ENCODE measurements at places on chromosomes 7 and 10.

GRCh38 chr7:90948085-90948484 lies 316.1 kb upstream of the FZD1 start:
- DNase-seq = no peak

- DNase-seq = no peak
These were observed 946 bp upstream of the RASGEF1A start for GRCh38 chr10:43267811-43268210.

DNA sequence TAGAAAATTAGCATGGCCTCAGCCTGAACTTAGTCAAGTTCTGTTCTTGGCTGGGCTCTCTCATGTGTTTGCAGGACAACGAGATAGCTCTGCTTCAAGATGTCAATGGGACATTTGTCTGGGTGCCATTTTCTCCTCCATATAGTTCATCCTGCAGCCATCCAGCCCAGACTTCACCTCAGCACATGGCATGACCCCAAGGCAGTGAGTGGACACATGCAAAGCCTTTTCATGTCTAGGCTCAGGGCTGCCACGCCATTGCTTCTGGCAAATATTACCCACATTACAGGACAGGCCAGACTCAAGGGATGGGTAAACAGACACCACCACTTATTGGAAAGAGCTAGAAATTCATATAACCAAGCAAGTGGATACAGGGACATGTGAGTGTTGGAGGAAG lies 9.3 kb downstream of the AKR1C3 start:
- no peak for DNase-seq

DNA sequence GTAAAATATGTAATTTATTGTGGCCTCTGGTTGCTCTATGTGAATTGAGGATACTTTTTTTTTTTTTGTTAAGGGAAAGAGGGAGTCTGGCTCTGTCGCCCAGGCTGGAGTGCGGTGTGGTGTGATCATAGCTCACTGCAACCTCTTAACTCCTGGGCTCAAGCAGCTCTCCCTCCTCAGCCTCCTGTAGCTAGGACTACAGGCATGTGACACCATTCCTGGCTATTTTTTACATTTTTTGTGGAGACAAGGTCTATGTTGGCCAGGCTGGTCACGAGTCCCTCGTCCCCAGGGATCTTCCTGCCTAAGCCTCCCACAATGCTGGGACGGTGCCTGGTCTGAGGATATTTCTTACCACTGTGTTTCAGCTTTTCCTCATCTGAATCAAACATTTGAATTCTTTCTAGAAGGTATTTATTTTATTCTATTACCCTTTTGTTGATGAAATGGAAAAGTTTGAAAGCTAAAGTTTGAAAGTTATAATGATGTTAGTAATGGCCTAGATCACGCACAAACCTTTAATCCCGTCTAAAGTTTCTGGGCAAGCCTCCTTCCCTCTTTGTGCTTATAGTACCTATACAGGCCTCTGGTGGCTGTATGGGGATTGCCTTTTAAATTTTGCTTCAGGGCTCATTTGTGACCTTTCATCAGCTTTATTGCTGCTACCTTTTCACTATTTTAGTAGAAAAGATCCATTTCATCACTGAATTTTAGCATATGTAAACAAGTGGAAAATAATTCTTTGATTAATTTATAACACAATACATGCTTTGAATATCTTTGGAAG lies 2.0 kb downstream of the IFRD1 start:
- DNase-seq = no peak

DNA sequence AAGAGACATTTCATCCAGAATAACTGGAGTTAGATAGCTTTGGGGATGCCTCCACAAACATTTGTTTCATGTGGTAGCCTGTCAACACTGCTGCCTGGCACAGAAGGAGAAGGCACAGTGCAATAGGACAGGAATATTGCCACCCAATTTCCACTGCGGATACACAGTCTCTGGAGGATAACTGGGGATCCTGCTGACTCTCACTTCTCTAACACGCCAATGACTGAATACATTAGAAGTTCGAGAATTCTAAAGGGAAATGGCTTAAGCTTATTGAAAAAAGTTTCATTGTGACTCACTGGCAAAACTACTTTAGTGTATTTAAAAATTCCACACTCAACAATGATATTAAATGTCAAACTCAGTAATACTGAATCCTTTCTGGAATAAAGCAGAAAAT lies 12.9 kb downstream of the ARL3 start:
- peak; percentile 27 for DNase-seq

DNA sequence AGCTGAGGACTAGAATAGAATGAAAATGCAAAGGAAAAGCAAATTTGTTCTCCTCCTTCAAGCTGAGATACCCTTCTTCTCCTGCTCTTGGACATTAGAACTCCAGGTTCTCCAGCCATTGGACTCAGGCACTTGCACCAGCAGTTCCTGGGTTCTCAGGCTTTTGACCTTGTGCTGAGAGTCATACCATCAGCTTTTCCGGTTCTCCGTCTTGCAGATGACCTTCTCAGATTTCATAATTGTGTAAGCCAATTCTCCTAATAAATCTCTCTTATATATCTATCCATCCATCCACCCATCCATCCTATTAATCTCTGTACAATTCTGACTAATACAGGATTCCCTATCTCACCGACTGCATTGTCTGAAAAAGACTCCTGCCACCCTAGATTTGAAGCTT lies 108.3 kb downstream of the AHR start:
- DNase-seq = no peak

DNA sequence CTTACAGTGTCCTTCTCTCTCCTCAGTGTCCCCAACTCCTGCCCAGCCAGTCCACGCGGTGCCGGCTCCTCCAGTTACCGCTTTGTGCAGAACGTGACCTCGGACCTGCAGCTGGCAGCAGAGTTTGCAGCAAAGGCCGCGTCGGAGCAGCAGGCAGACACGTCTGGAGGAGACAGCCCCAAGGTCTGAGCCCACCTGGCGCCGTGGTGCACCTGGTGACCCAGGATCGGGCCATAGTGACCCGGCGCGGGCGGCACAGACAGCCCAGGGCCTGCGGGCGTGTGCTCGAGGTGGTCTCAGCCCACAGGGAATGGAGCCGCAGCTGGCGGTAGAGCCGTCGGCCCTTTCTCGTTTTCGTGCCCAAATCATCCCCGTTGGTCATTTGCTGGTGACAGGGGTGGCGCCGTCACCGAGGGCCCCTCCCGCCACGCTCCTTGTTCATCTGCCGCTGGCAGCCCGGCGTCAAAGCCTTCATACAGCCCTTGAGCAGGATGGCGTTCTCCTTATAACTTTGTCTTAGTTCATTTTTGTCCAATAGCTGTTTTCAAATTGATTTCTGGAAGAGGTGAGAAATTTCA lies 20.9 kb upstream of the AP5Z1 start:
- no peak for DNase-seq

- no peak for DNase-seq
These were observed 12.1 kb downstream of the ATG9B start for GRCh38 chr7:151012031-151012692.

GRCh38 chr7:27194686-27195379 lies 5.1 kb downstream of the HOXA13 start:
- DNase-seq = no peak
